ENCODE measurements at places on chromosomes 16 and 17. TPM values are rescaled to one million over a fixed set of nuclear protein-coding genes. Genes with fewer than 3 reads are reported as not detected.
A peak's percentile ranks its signal among the peaks of the same experiment; 100 is the strongest.

The CMTM3 gene
- 23.2 TPM for total RNA-seq

The FLOT2 gene
- total RNA-seq: 50.0 TPM

The NOS2 gene
- not detected for total RNA-seq

The EXOC3L1 gene
- not detected for total RNA-seq

The DNAH2 gene
- total RNA-seq: not detected

The TOX3 gene
- total RNA-seq: not detected

The USP43 gene
- total RNA-seq: not detected

The RAB37 gene
- not detected for total RNA-seq

The SGF29 gene
- 7.6 TPM for total RNA-seq

The SDR42E1 gene
- total RNA-seq: not detected

The HP gene
- not detected for total RNA-seq

The FADS6 gene
- not detected for total RNA-seq

DNA sequence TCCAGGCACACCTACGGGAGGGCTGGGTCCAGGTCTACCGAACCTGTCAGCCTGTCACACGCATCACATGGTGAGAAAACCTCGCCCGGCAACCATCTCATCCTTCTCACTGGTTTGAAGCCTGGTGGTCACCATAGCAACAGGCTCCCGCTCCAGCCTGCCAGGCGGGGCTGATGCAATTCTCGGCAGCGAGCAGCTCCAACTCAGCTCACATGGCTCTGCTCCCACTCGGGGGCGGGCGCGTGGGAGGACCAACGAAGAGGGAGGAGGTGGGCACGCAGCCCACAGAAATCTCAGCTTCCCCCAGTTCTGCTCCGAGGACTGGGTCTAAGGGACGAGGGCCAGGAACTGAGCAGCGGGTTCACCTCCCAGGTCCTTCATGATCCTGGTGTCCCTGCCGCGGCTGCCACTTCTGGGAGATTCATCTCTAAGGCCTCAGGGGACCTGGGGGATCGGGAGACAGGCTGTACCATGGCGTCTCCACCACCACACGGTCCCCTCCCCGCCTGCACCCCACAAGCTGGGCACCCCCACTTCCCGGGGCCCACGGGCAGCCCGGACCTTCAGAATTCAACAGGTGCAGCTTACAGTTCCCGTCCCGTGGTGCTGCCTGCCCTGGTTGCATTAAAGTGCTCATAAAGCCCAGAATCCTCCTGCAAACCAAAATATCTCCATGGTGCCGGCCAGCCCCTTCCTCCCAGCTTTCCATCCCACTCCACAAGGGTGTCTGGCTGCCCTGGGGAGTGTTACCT, 25.8 kb downstream of the ABR start:
- DNase-seq: peak; percentile 48

GRCh38 chr16:50878966-50879615, 137.2 kb downstream of the CYLD start:
- no peak for DNase-seq

DNA sequence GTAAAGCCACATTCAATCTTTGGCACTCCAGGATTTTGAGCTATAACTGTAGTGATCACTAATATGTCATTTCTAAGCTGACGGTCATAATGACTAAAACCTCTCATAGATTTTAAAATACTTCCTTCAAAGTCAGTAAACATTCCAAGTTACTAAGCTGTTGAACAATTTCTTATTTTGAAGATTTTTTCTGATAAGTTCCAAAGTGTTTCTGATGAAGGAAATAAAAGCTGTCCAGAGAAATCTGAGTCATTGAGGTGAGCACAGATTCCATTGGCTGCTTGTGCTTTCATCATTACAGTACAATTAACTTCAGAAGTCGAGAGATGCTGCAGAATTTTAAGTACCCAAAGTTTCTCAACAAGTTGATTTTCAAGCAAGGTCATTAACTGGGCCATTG, 23.9 kb downstream of the NLRC5 start:
- peak; percentile 85 for DNase-seq

- DNase-seq: no peak
Measured at GRCh38 chr17:6483507-6483906, 39.3 kb downstream of the PIMREG start.

- no peak for DNase-seq
Measured at GRCh38 chr16:81449899-81450608, 5.4 kb downstream of the CMIP start.

GRCh38 chr16:15879255-15879811, 9.1 kb downstream of the CEP20 start:
- DNase-seq: peak; percentile 91

GRCh38 chr17:40322358-40323315, 13.7 kb downstream of the RARA start:
- peak; percentile 87 for DNase-seq

DNA sequence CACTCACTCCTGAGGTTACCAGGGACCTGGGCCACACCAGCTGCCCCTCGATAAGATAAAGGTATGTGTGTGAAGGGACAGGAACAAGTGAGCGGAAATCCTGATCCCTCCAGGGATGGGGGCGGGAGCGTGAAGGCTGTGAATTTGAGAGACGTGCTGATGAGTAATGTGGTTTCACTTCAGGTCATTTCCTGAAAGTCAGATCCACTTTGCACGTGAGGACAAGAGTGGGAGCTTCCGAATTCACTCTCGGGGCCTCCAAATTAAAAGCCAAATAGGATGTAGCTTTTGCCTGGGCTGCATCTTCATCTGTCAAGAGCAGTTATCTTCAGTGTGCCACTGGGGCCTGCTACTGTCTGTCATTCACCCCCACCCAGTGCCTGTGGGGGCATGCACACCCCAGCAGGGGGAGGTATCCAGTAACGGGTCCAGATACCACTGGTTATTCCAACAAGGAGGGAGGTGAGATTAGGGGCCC, 87.4 kb upstream of the LHX1 start:
- DNase-seq: peak; percentile 64

DNA sequence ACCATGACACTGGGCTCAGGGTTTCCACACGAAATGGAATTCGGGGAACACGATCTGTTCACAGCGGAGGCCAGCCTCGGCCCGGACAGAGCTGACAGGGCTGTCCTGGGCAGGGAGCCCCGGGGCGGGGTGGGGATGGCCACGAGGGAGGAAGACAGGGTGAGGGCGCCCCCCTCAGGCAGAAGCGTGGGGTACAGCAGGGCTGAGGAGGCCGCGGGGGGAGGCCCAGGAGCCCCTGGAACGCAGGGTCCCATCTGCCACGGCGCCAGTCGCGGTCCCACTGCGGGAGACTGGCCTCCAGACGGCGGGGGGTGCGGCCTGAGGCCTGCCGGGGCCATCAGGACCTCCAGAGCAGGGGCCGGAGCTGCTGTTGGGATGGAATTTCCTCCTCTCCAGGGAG, 75.9 kb downstream of the LMF1 start:
- no peak for DNase-seq

- DNase-seq: no peak
Measured at GRCh38 chr17:59277031-59277430, 54.4 kb upstream of the YPEL2 start.

DNA sequence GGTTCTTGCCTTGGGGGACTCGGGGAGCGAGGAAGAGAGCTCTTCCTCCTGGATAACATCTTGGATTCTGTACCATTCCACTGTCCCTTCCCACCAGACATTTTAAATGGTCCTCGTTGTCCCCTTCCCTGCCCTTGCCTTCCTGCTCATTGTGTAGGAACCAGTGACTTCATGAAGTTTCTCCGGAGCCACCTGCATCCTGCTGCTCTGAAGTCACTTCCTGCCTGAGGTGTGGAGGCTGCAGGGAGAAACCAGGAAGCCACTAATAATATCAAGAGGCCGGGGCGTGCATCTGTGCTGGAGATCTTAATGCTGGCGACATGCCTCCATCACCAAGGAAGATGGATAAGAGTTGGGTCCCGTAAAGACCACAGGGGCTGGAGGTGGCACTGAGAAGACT, 6.2 kb upstream of the SLC16A13 start:
- no peak for DNase-seq

- DNase-seq: peak; percentile 93
Measured at GRCh38 chr16:28193530-28194423, 18.0 kb downstream of the XPO6 start.

DNA sequence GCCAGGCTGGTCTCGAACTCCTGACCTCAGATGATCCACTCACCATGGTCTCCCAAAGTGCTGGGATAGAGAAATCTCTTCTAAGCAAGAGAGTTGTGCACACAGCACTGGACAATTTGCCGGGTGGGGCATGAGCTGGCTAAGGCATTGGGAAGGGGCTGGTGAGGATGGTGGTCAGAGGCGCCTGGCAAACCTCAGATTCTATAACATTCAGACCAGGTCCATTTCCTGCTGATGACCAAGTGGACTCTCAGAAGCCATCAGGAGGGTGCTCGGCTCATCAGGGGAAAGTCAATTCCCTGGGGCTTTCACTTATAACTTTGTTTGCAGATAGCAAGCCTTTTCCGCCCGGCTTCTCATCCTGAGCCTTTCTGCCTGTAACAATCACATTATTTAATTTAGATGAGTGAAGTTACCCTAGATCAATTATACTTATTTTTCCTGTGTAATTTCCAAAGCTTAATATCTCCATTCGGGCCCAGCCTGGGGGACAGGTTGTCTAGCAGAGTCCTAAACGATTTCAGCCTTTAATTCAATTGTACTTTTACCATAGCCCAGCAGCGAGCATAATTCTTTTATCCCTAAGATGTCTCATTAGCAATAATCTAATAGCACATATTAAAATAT, 15.0 kb upstream of the SLC6A2 start:
- DNase-seq: no peak

DNA sequence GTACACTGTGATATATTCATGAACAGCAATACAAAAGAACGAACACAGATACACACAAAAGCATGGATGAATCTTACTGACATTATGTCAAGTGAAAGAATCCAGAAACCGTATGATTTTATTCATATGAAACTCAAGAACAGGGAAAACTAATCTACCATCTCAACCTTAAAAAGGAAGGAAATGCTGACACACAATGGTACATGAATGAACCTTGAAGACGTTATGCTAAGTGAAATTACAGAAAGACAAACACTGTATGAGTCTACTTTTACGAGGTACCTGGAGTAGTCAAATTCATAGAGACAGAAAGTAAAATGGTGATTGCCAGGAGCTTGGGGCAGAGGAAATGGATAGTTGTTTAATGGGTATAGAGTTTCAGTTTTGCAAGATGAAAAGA, 8.7 kb upstream of the PRKCB start:
- DNase-seq: no peak

- no peak for DNase-seq
Measured at GRCh38 chr16:55436587-55436986, 42.4 kb upstream of the MMP2 start.

- no peak for DNase-seq
Measured at GRCh38 chr16:10694306-10694705, 424 bp downstream of the TEKT5 start.

- no peak for DNase-seq
Measured at GRCh38 chr16:2473999-2474876, 689 bp upstream of the TBC1D24 start.

DNA sequence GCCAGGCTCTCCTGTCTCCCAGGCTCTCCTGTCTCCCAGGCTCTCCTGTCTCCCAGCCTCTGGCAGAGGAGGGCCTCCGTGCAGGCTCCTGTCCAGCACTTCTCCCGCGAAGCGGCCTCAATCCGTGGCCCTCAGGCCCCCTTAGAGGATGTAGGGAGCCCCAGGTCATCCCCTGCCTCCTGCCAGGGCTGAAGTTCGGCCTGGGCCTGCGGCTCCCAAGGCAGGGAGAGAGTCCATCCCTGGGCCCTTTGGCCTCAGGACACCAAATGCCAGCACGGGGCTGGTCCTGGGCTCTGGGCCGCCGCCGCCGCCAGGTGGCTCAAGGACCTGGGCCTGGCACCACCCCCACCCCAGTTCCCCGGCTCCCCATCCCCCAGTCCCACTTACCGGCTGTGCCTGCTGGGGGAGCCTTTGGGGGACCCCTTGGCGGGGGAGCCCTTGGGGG, 370 bp downstream of the EVPL start:
- no peak for DNase-seq

DNA sequence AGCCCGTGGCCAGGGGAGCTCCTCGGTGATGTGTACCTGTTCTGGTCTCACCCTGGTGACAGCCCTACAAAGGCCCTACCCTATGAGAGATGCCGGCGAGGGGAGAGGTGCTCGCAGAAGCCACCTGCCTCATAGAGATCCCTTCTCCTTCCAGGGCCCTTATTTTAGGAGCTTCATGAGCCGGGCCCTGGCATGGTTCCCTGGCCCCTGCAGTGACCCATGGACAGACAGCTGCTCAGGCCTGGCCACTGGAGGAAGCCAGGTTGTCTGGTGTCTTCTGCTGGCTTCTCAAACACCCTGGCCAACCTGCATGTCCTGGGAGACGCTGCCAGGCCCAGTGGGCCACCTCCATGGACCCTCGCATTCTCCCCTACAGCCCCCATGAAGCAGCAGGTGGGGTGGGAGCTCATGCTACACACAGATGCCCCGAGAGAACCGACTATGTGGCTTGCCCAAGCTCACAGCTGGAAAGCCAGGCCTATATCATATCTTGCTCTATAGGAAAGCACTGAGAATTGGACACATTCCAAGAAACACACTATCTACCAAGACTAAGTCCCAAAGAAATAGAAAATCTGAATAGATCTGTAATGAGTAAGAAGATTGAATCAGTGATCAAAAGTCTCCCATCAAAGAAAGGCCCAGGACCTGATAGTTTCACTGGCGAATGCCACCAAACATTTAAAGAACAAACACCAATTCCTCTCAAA, 7.2 kb upstream of the AATK start:
- no peak for DNase-seq

DNA sequence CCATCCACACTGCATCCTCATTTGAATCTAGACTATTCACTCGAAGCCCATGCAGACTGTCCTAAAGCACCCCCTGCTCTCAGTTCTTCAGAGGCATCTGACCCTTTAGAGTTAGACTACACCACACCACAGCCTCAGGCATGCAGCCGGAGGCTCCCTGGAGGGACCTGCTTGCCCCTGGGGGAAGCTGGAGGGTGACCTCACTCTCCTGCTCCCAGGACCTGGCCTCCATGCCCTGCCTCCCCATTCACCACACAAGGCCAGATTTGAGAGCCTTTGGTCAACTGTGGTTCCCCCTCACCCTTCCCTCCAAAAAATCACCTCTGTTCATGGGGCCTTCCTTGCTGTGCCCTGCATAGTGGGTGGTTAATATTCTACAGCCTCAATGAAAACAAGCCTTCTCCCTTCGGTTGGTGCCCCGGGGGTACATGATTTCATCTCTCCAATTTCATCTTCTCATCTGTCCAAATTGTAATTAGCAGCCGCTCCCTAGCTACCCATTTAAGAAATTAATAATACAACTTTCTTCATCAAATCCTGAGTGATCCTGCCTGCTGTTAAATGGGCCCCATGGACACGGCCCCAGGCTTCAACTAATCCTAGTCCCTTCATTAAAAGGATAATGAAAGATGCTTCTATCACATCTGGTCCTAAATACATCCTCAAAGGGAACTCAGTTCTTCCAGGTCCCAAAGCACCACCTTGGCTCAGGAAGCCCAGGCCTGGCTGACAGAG, 24.4 kb downstream of the ABCC12 start:
- no peak for DNase-seq

GRCh38 chr16:68750193-68750695, 13.2 kb downstream of the CDH1 start:
- DNase-seq: no peak

GRCh38 chr17:79851461-79851817, 12.2 kb upstream of the CBX4 start:
- no peak for DNase-seq

GRCh38 chr16:89711601-89712273, 9.0 kb downstream of the VPS9D1 start:
- peak; percentile 55 for DNase-seq

- no peak for DNase-seq
Measured at GRCh38 chr16:85078226-85078625, 34.0 kb downstream of the CIBAR2 start.
